SW 1271 (cell line): ENCODE measurements at places on chromosomes 12 and 14.

DNA sequence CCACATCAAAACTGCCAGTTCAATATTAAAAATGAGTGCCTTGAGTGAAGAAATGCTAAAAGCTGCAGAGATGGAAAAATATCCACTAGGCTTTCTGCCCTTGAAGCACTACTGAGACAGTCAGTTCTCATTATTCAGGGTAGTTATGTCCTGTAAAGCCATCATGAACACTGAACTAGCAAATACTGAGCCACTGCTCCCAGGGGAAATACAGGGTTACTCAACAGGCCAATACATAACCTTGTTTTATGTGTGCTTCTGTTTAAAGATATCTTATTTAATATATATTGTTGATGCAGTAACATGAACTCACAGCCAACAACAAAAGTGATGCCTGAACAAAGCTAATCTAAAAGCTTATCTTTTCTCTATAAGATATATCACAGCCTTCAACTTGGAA is 3.3 kb downstream of the RAD52 start:
- DNase-seq = no peak

- DNase-seq = no peak
Observed at GRCh38 chr14:32134448-32135097, 57.5 kb downstream of the ARHGAP5 start.

- no peak for DNase-seq
Observed at GRCh38 chr14:71430321-71430677, 501.9 kb upstream of the RGS6 start.

DNA sequence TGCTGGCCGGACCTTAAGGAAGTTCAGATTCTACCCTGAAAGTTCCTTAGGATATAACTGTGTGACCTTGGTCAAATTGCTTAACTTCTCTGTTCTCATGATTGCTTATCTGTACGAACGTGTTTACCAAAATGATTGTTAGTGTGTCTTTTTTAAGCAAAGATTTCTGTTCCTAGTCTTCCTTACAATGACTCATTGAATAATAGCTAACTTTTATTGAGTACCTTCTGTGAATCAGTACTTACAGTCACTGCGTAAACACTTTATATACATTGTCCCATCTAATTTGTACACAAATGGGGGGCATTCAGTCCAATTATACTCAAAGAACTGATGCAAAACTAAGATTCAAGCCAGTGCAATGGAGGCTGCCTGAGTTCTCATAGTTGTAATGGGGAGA is 4.2 kb upstream of the TMEM30B start:
- no peak for DNase-seq

- no peak for DNase-seq
Observed at GRCh38 chr12:44287545-44287944, 451.7 kb downstream of the TMEM117 start.

DNA sequence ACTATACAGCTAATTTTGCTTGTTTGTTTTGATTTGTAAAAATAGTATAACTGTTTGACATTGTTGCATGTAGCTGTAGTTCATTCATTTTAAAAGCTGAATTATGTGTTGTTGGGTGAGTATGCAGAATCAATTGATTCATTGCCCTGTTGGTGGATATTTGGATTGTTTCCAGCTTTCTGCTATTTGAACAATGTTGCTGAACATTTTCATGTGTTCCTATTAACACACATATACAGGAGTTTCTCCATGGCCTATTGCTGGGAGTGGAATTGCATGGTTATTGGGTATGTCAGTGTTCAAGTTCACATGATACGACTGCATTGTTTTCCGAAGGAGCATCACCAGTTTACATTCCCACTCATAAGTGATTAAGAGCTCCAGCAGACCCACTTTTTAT is 75.3 kb downstream of the SRGAP1 start:
- no peak for DNase-seq

- DNase-seq = no peak
Observed at GRCh38 chr14:70653662-70654061, 11.9 kb downstream of the TTC9 start.

DNA sequence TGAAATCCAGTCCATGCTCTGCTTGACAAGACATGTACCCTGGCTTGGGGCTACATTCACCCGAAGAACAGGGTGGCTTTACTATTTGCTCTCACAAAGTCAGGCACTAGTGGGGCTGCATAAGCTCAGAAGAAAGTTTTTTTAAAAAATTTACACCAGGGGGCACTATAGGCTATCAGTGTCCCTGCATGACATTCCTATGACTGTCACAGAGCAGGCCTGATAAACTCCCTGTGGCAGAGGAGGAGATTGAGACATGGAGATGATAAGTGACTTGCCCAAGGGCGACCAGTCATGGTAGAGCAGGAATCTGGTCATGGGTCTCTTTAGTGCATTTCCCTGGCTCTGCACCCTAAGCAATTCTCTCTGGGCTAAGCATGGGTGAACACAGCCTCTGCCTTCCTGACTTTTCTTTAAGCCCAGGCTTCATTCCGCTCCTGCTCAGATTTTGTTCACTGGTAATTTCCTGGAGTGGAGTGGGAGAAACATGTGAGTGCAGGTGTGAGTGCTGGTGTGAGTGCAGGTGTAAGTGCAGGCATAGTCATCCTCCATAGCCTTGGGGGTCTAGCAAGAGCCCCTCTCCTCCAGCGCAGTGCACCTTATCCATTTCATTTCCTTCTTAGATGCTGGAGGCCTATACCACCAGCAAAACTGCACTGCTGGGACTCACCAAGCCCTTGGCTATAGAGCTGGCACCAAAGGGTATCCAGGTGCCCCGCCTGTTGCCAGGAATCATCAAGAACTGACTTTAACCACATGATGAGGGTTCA is 91.6 kb downstream of the DHRS2 start:
- peak; percentile 26 for DNase-seq

GRCh38 chr12:89344862-89345202 is 7.5 kb downstream of the DUSP6 start:
- no peak for DNase-seq

DNA sequence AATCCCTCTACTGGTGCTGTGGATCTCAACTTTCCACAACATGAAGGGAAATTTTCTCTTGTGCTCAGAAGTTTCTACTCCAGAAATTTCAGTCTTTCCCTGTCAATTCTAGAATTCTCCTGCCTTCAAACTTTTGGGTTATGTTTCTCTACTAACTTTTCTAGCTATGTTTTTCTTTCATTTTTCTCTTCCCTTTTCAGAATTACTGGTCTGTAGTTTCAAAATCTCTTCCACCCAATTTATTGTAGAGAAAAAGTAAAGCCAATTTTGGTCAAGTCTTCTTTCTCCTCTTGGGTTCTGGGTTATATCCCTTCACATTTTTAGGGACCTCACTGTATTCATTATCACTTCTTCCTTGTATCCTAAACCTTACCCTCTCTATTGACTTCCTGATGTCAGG is 18.9 kb downstream of the CNTN1 start:
- DNase-seq = no peak

GRCh38 chr14:104514156-104514848 is 65.3 kb upstream of the C14orf180 start:
- DNase-seq = no peak

DNA sequence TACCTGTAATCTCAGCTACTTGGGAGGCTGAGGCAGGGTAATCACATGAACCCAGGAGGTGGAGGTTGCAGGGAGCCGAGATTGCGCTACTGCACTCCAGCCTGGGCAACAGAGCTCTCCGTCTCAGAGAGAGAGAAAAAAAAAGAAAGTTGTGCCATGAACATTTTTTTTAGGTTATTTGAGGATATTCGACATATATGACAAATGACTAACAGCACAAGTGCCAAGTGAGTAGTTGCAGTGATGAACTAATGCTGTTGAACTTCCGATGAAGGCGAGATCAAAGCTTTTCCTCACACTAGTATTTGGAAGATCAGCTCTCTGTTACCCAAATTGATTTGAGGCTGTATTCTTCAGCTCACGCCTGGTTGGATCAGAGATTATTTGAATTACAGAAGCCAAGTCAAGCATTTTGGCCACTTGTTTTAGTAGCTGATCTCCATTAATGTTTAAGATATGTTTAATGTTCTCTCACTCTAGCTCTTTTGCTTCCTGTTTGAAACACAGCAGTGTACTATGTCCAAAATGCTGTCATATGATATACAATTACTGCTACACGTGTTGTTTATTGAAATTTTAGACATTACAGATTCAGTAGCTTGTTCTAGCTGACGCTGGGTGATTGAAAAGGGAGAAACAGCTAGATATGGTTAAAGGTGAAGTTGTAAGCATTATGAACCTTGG is 43.4 kb downstream of the WDR20 start:
- DNase-seq = no peak

DNA sequence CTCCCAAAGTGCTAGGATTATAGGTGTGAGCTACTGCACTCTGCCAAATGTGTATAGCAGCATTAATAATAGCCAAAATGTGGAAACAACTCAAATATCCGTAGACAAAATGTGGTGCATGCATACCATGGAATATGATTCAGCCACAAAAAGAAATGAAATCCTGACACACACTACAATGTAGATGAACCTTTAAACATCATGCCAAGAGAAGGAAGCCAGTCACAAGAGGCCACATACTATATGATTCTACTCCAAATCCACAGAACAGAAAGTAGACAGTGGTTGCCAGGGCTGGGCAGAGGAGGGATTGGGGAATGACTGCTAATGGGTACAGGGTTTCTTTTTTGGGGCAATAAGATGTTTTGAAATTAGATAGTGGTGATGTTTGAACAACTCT is 7.7 kb upstream of the TMED2 start:
- no peak for DNase-seq

DNA sequence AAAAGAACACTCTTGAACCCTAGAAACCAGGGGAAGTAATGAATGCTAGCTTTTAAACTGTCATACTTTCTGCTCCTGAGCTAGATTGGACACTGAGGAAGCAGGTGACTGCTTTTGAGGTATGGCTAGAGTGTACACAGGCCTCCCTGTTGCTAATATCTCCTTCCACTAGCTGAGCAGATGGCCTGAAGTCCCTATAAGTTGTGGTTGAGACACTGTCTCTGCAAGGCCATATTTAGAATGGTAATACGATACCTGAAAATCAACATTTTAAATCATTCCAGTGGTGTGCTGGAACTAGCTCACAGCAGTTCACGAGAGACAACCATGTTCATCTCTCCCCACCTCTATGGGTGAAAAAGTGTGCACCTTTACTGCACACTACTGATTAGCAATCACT is 46.4 kb upstream of the BMP4 start:
- no peak for DNase-seq

DNA sequence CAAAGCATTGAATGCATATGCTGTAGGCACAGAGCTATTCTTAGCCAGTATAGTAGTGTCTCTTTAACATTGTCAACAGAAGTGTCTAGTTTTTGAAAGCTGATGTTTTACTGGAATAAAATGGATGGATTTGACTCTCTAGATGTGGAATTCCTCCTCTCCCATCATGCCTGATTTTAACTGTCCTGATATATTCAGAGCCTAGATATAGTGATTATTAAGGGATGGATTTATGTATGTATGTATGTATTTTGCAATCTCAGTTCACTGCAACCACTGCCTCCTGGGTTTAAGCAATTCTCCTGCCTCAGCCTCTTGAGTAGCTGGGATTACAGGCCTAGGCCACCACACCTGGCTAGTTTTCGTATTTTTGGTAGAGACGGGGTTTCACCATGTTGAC is 144.8 kb upstream of the NAV3 start:
- no peak for DNase-seq

- DNase-seq = no peak
Observed at GRCh38 chr12:32454866-32455265, 55.5 kb downstream of the FGD4 start.

- DNase-seq = no peak
Observed at GRCh38 chr12:132123970-132124765, 20.0 kb downstream of the DDX51 start.

DNA sequence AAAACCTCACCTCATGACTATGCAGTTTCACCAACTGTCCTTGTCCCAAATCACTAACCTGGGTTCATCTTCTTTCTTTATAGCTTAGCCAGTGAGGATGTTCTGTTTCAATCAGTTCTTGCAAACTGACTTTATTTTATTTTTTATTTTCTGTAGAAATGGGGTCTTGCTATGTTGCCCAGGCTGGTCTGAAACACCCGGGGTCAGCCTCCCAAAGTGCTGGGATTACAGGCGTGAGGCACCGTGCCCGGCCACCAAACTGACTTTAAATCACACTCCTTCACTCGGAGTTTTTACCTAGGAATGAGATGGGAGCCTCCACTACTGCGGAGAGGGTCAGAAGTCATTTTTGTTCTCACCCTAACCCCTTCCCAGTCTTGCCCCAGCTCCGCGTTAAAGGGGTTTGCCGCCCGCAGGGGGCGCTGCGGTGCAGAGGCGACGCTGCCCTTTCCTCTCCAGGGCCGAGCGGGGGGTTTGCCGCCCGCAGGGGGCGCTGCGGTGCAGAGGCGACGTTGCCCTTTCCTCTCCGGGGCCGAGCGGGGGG is 7.0 kb upstream of the B4GALNT3 start:
- no peak for DNase-seq

DNA sequence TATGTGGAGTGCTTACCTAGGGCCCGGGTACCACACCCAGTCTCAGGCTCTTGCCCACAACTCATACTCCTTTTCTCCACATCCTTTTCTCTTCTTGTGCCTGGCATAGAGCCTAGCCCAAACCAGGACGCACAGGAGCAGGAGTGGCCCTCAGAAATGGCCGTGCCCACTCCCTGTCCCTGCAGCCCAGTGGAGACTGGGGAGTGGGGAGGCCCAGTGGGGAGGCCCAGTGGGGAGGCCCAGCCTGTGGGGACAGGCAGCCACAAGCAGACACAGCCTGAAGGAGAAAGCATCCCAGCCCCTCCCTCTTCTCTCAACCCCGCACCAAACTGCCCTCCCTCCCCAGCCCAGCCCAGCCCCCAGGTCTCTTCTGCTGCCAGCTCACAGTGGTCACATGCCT is 196.8 kb downstream of the KIF26A start:
- DNase-seq = no peak

- DNase-seq = no peak
Observed at GRCh38 chr14:71049435-71050133, 142.3 kb downstream of the PCNX1 start.

DNA sequence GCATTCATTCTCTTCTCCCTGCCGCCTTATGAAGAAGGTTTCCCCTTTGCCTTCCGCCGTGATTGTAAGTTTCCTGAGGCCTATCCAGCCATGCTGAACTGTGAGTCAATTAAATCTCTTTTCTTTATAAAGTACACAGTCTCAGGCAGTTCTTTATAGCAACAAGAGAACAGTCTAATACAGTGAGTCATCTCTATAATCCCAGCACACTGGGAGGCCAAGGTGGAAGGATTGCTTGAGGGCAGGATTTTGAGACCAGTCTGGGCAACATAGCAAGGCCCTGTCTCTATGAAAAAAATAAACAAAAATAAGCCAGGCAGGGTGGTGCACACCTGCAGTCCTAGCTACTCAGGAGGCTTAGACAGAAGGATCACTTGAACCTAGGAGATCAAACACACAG is 259.9 kb downstream of the CEP128 start:
- no peak for DNase-seq
